Calu3 (cell line): ENCODE measurements at places on chromosomes 16 and 17. TPM values are rescaled to one million over a fixed set of nuclear protein-coding genes. Genes with fewer than 3 reads are reported as not detected.

The NEUROD2 gene
- total RNA-seq, result not detected in 2 replicates

The ENPP7 gene
- not detected in 2 replicates for total RNA-seq

GRCh38 chr17:10776381-10776780, 27.5 kb downstream of the TMEM238L start:
- H3K36me3 ChIP-seq, result no peaks in the 10 kb centered on the region
- no peaks in the 10 kb centered on the region for H3K4me1 ChIP-seq
- H3K27ac ChIP-seq, result no peak overlapping the region

The SLC12A3 gene
- not detected in 2 replicates for total RNA-seq

The GINS3 gene
- 11.9 and 13.6 TPM in 2 replicates for total RNA-seq

GRCh38 chr17:4375039-4375748, 8.7 kb upstream of the UBE2G1 start:
- peaks cover 8% of the 10 kb centered on the region for H3K4me1 ChIP-seq
- H3K4me3 ChIP-seq, result no peak overlapping the region
- H3K36me3 ChIP-seq, result no peaks in the 10 kb centered on the region
- DNase-seq, result no peak

GRCh38 chr16:75064403-75065148, 52.0 kb downstream of the LDHD start:
- peak; percentile 66 for DNase-seq
- H3K36me3 ChIP-seq, result no peaks in the 10 kb centered on the region
- H3K4me3 ChIP-seq, result peak overlapping the region; percentile 45
- H3K27me3 ChIP-seq, result no peaks in the 10 kb centered on the region

The CDK5RAP3 gene
- 431 and 457 TPM in 2 replicates for total RNA-seq

The SEPTIN1 gene
- total RNA-seq, result 1.5 and 1.9 TPM in 2 replicates

DNA sequence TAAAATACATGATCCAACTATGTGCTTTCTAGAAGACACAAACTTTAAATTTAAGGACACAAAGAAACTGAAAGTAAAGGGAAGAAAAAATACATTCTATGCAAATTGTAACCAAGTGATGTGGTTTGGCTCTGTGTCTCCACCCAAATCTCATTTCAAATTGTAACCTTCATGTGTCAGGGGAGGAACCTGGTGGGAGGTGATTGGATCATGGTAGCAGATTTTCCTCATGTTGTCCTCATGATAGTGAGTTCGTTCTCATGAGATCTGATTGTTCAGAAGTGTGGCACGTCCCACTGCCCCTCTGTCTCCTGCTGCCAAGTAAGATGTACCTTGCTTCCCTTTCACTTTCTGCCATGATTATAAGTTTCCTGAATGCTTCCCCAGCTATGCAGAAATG, 15.0 kb downstream of the OR1A1 start:
- H3K4me3 ChIP-seq, result no peak overlapping the region
- no peak overlapping the region for H3K27ac ChIP-seq
- H3K36me3 ChIP-seq, result no peaks in the 10 kb centered on the region

The CSH1 gene
- total RNA-seq, result not detected in 2 replicates

The TNK1 gene
- 7.0 and 8.6 TPM in 2 replicates for total RNA-seq

GRCh38 chr17:77619851-77620250, 338.7 kb upstream of the TNRC6C start:
- peaks cover 57% of the 10 kb centered on the region for H3K27me3 ChIP-seq
- no peak overlapping the region for H3K4me3 ChIP-seq
- peaks cover 9% of the 10 kb centered on the region for H3K4me1 ChIP-seq
